BE2C (cell line): ENCODE measurements at places on chromosomes 1 and 21.

DNA sequence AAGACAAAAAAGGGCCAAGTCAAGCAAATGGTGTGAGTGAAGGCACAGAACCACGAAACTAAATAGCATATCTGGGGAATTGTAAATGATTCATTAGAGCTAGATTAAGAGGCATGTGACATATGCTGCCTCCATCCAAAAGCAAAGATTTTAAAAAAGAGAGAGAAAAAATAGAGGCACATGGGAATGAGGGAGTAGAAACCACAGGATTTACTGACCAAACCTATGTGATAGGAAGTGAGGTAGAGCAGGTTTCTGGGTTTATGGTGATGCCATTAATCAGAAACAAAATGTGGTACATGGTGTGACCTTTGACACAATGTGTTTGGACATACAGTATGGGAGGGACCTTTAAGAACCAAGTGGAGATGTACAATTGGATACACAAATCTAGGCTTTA, 13.6 kb downstream of the C1orf52 start:
- no peak for DNase-seq

GRCh38 chr1:198253259-198253658, 96.5 kb downstream of the NEK7 start:
- DNase-seq = no peak

DNA sequence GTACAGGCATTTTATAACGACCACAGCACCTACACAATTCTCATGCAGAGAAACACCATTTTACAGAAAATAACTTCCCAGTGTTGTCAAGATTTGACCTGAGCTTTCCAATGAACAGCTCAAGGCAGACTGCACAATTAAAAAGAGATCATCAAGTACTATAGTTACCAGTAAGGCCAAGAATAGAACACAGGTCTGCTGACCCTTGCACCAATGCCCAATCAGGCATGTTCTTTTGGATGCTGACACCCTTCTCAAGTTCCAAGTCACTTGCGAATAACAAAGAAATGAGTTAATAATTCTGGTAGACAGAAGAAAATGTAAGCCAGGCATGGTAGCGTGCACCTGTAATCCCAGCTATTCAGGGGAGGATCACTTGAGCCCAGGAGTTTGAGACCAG, 101.9 kb downstream of the SLC45A1 start:
- DNase-seq = no peak

GRCh38 chr1:9413877-9414213, 121.2 kb downstream of the SPSB1 start:
- DNase-seq = no peak

GRCh38 chr1:115839029-115839678, 1.8 kb downstream of the NHLH2 start:
- DNase-seq = no peak

- no peak for DNase-seq
These were observed 124.1 kb downstream of the OMA1 start for GRCh38 chr1:58422436-58422835.

GRCh38 chr1:24878045-24878444, 52.0 kb downstream of the RUNX3 start:
- DNase-seq = no peak

- DNase-seq = no peak
These were observed 99.2 kb downstream of the CTH start for GRCh38 chr1:70509996-70510876.

DNA sequence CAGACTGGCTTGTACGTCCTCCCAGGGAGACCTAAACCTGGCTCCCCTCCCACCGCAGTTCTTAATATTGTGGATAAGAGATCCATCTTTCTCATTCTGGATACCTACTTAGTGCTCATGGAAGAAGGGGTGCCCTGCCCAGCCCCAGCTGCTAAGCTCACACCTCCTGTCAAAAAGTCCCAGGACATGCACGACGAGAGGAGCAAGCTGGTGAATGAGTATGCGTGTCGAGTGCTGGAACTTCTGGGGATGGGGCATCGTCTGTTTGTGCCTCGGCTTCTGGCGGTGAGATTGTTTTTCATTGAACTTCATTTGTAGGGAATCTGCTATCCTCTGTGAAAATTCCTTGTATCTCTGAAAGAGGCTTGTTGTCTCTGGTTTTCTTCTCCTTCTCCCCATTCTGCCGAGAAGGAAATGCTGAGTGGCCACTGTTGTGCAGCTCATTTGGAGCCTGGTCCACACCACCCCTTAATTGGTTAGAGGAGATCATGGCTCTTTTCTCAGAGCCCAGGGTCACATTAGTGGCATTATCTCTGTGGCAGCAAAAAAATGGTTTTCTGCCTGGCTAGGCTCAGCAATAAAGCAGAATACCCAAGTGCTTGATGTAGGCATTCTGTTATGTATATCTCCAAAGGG, 199.4 kb upstream of the CACYBP start:
- DNase-seq = peak; percentile 20

GRCh38 chr1:16243936-16244649, 7.1 kb upstream of the CPLANE2 start:
- DNase-seq = peak; percentile 70

DNA sequence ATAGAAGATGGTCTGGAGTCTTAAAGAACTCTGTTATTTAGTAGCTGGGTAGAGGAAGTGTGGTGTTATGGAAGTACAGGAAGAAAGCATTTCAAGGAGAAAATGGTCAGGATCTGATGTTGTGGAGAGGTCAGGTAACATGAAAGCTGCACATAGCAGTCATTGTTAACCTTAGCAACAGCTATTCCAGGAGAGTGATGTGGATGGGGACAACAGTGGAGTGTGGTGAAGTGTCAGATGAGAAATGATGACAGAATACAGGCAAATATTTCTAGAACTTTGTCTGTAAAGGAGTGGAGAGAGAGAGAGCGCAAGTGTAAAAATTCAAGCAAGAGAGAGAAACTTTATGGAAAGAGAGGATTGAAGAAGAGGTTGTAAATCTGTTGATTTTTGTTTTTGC, 15.6 kb downstream of the TLCD4 start:
- DNase-seq = no peak

GRCh38 chr1:68175621-68176398, 56.5 kb downstream of the WLS start:
- peak; percentile 70 for DNase-seq

DNA sequence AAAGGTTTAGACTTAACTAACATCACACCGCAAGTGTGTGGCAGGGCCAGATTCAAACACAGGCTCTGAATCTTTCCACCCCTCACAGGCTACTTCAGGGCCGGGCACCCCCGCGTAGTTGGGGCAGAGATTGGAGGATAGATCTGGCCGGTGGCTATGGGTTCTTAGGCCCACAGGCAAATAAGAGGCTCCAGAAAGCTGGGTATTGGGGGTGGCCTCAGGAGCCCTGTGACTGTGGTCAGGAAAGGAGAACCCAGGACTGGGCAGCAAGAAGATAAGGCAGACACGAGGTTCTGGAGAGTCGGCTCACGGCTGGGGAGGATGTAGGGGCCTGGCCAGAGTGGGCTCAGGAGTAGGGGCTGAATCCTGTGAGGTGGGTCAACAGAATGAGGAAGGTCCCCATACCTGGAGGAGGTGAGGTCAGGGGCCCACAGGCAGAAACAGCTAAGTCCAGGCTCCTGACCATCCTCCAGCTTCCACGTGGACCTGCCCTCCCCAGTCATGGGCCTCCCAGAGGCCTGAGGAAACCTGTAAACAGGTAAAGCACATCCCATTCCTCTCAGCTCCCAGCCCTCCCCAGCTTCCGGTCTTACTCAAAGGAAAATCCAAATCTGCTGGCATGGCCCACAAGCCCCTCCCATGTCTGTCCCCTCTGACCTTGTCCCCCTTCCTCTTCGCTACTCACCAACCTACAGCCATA, 306.2 kb downstream of the MATN1 start:
- DNase-seq = no peak

DNA sequence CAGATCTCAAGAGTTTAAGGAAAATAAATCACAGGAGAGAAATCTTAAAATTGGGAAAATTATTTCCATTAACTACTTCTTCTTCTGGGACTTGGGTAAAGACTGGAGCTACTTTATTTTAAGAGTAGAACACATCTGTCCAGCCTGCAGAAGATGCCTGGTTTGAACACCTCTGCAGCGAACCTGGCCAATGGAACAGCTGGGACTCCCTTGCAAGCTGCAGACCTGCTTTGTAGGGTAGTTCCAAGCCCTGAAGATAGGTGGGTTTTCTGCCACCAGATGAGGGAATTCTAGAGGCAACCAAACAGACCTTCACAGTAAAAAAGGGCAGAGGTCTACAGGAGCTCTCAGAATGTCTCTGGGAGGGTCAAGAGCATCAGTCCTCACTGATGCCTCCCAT, 86.5 kb upstream of the CACNA1E start:
- DNase-seq = no peak

- DNase-seq = no peak
These were observed 60.9 kb downstream of the PRDM2 start for GRCh38 chr1:13760921-13761320.

DNA sequence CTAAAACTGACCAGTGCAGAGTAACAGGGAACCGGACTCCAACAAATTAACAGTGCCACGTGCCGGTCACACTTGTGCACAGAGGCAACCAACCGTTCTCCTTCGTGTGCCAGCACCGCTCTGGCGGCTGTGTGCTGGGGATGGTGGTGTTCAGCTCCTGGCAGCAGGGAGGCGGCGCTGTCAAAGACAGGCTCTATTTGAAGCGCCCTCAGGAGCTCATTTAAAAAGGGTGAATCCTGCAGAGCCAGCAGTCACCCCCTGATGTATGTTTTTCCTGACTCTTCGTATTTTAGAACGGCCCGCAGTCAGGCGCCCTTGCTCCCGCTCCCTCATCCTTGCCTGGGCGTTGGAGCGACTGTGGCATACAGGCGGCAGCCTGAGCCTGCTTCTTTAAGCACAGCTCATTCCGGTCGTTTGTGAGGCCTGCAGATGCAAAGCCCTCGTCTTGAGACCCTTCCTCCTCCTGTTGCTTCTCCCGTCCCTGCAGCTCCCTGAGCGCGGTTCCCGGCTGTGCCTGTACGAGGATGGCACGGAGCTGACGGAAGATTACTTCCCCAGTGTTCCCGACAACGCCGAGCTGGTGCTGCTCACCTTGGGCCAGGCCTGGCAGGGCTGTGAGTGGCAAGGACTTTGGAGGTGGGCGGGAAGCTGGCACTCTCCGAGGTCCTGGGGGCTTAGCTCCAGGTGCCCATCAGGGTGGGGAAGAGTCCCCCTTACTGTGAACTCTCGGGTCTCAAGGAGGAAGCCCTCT, 1.1 kb downstream of the DFFB start:
- DNase-seq = no peak

DNA sequence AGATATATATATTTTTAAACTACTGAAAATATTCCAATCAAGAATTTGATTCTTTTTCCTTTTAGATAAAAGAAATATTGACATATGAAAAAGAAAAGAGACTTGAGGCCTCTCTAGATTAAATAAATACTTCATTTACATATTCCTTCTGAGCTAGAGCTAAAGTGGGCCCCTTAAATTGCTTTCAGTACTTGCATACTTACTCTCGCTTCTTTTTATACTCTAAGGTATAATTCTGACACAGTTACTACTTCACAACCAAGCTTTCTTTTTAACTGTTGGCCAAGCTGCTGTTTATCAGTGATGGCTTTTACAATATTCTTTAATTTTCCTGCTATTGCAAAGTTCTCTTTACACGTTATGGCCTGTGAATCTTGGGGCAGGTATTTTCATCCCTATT, 24.6 kb downstream of the EXTL2 start:
- no peak for DNase-seq

DNA sequence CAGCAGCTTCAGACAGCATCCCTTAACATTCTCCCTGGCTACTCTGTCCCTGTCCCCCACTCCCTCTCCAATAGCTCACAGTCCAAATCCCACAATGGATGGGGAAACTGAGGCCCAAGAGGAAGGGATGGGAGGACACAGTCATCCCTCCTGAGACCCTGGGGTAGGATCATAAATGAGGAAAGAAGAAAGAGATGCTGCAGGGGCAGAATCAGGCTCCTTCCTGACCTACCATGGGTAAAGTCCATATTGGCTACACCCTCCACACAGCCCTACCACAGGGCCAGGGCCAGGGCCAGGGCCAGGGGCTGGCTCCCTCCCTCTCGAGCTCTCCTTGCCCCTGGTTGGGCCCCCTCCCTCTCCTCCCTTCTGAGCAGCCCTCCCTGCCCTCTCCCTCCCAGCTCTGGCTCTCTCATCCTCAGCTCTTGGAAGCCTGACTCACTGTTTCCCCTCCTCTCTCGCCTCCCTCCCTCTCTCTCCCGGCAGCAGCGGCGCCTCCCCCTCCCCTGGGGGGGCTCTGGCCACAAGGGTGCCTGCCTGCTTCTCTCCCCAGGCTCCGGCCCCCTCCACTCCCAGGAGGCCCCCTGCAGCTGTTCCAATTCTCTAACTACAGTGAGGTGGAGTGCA, 4.9 kb downstream of the AHDC1 start:
- peak; percentile 68 for DNase-seq

DNA sequence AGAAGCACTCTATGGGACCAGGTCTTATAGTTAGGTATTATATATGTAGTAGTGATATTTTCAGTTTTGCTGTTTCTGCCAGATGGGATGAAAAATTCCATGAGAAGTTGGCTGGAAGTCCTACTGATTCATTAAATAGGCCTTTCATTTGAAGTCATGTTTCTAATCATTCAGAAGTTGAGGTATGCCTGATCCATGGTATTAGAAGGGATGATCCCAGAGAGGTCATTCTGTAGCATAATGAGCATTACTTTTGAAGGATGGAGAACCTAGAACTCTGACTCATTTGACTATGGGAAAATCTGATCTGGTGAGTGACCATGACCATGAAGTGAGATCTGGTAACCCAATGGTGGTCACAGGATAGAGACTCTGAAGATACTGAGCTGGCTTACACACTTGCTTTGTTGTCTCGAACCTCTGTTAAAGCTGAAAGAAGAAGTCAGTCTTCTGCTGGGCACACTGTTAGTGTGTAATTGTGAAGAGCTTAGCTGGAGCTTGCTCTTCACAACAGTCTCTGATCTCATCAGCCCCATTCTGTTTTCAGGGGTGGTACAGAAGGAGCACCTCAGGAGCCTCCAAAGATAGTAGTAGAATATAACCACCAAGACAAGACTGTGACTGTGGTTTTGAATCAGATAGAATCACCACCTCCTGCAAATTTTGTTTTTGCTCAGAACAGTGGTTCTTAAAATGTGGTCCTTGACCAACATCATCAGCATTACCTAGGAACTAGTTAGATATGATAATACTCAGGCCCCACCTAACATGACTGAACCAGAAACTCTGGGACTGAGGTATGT, 9.0 kb downstream of the MGST3 start:
- DNase-seq = no peak

- DNase-seq = no peak
These were observed 38.0 kb downstream of the SPRTN start for GRCh38 chr1:231376101-231376500.

- no peak for DNase-seq
These were observed 57.2 kb downstream of the FH start for GRCh38 chr1:241462391-241462790.

- DNase-seq = peak; percentile 38
These were observed 24.8 kb upstream of the ELOA start for GRCh38 chr1:23718482-23718881.

- DNase-seq = no peak
These were observed 51.1 kb downstream of the HSF2BP start for GRCh38 chr21:43608225-43608624.

GRCh38 chr1:116716391-116716790, 37.8 kb upstream of the CD2 start:
- DNase-seq = no peak

- no peak for DNase-seq
These were observed 213.5 kb downstream of the SMYD3 start for GRCh38 chr1:246293366-246294121.

- DNase-seq = no peak
These were observed 53.2 kb upstream of the MRPS6 start for GRCh38 chr21:34020005-34020847.

- no peak for DNase-seq
These were observed 53.4 kb upstream of the IFFO2 start for GRCh38 chr1:19009882-19010321.

- DNase-seq = no peak
These were observed 16.1 kb upstream of the SLAMF6 start for GRCh38 chr1:160538985-160539651.

- DNase-seq = no peak
These were observed 118.3 kb upstream of the ATP1A1 start for GRCh38 chr1:116254776-116255175.
